Activated naive CD4-positive, alpha-beta T cell treated with anti-CD3 and anti-CD28 coated beads for 36 hours (primary cell): ENCODE measurements at places on chromosomes 11 and 22. TPM values are rescaled to one million over a fixed set of nuclear protein-coding genes. Genes with fewer than 3 reads are reported as not detected.

DNA sequence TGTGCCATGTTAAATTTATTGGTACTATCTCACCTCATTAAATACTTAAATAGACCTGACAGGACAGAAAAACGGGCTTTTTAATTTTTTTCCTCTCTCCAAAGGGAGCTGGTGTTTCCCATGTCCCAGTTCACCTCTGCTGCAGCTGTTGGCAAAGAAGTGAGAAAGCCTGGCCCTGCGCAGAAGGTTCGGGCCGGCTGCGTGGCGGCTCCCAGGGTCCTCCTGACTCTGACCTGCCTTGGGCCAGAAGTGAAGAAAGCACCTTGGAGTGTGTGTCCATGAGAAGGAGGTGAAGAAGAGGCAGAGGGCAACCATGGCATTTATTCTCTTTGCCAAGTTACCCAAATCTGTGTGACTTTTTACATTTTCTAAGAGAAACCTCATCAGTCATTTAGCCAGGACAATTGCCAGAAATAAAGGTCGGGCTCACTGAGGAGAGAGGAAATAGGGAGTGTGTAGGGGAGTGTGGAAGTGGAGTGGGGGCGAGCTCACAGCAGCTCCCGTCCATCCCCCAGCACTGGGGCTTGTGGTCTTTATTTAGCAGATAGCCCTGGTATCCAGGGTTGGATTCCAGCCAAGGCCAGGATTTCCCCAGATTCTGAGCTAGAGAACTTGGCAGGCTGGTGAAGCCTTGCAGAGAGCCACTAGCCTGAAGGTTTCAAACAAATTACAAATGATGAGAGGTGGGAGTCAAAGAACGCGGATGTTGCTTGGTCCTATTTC is 102.4 kb upstream of the CADM1 start:
- DNase-seq: no peak
- H3K27ac ChIP-seq: no peak overlapping the region
- H3K36me3 ChIP-seq: no peaks in the 10 kb centered on the region
- no peaks in the 10 kb centered on the region for H3K4me1 ChIP-seq

DNA sequence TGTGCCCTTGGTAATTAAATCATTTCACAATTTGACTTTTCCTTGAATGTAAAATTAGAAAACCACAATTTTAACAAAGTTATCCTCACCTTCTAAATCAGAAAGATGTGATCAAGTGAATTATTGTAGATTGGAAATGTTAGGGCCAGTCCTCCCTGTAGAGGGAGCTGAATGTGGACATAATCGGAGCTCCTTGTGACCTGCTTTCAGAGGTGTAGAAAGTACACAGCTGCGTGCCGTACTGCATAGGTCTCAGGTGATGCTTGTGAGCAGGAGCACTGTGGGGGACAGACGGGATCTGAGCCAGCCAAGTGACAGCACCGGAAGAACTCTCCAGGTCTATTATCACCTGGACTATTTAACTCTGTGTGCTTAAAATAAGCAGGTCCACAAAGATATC is 338.0 kb downstream of the AASDHPPT start:
- H3K4me1 ChIP-seq: no peaks in the 10 kb centered on the region
- no peak overlapping the region for H3K27ac ChIP-seq
- no peak overlapping the region for H3K4me3 ChIP-seq

GRCh38 chr11:68370211-68371111 is 58.1 kb downstream of the LRP5 start:
- no peaks in the 10 kb centered on the region for H3K36me3 ChIP-seq
- H3K4me3 ChIP-seq: no peak overlapping the region
- H3K27me3 ChIP-seq: no peaks in the 10 kb centered on the region
- H3K4me1 ChIP-seq: no peaks in the 10 kb centered on the region
- DNase-seq: no peak

GRCh38 chr11:26755762-26756161 is 33.9 kb upstream of the SLC5A12 start:
- H3K27me3 ChIP-seq: no peaks in the 10 kb centered on the region
- DNase-seq: no peak
- no peaks in the 10 kb centered on the region for H3K36me3 ChIP-seq
- H3K27ac ChIP-seq: no peak overlapping the region
- no peak overlapping the region for H3K4me3 ChIP-seq
- no peaks in the 10 kb centered on the region for H3K4me1 ChIP-seq

- H3K36me3 ChIP-seq: no peaks in the 10 kb centered on the region
- H3K4me3 ChIP-seq: peak within 1 kb of the TSS; percentile 40
- H3K27ac ChIP-seq: no peak within 1 kb of the TSS
- H3K27me3 ChIP-seq: peaks cover 42% of the 10 kb centered on the region
- peaks cover 10% of the 10 kb centered on the region for H3K4me1 ChIP-seq
These were observed at the start of gene ELFN2 for GRCh38 chr22:37427135-37427710. Gene ELFN2, minus strand, starts transcription at chr22:37427479. Its CDS starts 51,945 bp downstream, at chr22:37375534.

- H3K4me1 ChIP-seq: peaks cover 28% of the 10 kb centered on the region
- no peaks in the 10 kb centered on the region for H3K27me3 ChIP-seq
- peaks cover 3% of the 10 kb centered on the region for H3K36me3 ChIP-seq
These were observed 86.6 kb upstream of the CHRM4 start for GRCh38 chr11:46478196-46478595.

GRCh38 chr11:62217191-62217748 is 8.8 kb downstream of the SCGB2A1 start:
- H3K36me3 ChIP-seq: no peaks in the 10 kb centered on the region
- no peaks in the 10 kb centered on the region for H3K4me1 ChIP-seq
- H3K27ac ChIP-seq: no peak overlapping the region

- no peaks in the 10 kb centered on the region for H3K36me3 ChIP-seq
- H3K27me3 ChIP-seq: peaks cover 6% of the 10 kb centered on the region
- no peak overlapping the region for H3K27ac ChIP-seq
- no peak for DNase-seq
- no peak overlapping the region for H3K4me3 ChIP-seq
These were observed 49.1 kb downstream of the KIRREL3 start for GRCh38 chr11:126951465-126951864.

HEPACAM gene
- total RNA-seq: not detected
